ENCODE measurements at places on chromosomes 6 and 20. TPM values are rescaled to one million over a fixed set of nuclear protein-coding genes. Genes with fewer than 3 reads are reported as not detected.

DNA sequence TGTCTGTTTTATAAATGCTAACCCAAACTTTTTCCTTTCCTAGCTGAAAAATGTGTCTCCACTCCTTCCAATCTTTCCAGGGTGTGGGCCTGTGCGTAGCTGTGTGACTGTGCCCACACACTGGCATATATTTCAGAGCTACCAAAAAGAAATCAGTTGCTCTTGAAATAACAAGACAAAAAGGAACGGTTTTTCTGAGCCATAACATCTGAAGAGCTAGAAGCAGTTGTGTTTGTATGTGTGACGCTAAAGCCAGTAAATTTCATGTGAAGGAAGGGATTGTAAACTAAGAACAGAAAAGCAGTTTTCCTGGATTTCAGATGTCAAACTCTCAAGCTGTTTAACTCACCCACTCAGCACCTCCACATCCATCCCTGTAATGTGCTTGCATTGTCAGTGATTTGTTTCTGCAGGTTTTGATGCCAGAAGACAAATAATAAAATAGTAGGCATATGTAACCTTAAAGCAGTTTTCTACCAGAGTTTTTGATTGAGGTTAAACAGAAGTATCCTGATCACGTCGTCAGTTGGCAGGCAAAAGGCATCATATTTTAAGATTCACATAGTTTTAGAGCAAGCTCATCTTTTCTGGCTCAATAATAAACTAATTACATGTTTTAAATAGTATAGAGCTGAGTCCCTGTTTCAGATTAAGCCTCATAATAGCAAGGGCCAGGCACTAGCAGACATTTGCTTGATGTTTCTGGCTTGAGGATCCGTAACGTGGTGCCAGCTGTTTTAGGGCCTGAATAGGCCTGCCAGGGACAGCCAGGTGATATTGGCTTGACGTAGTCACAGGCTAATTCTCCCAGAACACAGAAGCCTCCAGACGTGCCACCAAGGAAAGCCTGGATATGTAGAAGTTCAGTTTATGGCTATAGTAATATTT is 90.9 kb downstream of the FOXO3 start:
- H3K4me3 ChIP-seq, result no peak overlapping the region
- peaks cover 17% of the 10 kb centered on the region for H3K4me1 ChIP-seq
- no peak for DNase-seq

GRCh38 chr6:79913369-79913768 is 34.0 kb downstream of the ELOVL4 start:
- no peaks in the 10 kb centered on the region for H3K27me3 ChIP-seq
- H3K4me3 ChIP-seq, result no peak overlapping the region
- no peak for DNase-seq
- H3K36me3 ChIP-seq, result no peaks in the 10 kb centered on the region

DNA sequence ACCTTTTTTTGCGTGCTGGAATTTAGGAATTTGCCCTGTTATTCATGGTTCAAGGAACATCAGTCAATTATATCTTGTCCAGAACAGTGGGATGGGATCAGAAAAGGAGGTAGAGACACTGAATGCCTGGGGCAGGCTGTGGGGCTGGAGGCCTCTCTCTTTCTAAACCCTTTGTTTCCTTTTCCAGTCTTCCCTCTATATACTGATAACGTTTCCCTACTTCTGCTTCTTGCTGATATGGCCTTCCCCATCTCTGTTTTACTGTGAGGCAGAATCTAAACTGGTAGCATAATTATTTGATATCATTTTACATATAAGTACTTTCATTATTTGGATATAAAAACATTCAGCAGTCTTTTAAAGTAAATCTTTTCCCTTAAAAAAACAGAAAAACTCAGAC is 67.5 kb downstream of the DNAH8 start:
- no peak overlapping the region for H3K4me3 ChIP-seq
- no peak overlapping the region for H3K27ac ChIP-seq
- H3K4me1 ChIP-seq, result no peaks in the 10 kb centered on the region
- no peak for DNase-seq

- H3K27ac ChIP-seq, result no peak overlapping the region
- H3K4me3 ChIP-seq, result no peak overlapping the region
- no peak for DNase-seq
- H3K4me1 ChIP-seq, result no peaks in the 10 kb centered on the region
- H3K36me3 ChIP-seq, result no peaks in the 10 kb centered on the region
- peaks cover 6% of the 10 kb centered on the region for H3K27me3 ChIP-seq
Measured at GRCh38 chr6:12403201-12403826, 113.2 kb downstream of the EDN1 start.

DNA sequence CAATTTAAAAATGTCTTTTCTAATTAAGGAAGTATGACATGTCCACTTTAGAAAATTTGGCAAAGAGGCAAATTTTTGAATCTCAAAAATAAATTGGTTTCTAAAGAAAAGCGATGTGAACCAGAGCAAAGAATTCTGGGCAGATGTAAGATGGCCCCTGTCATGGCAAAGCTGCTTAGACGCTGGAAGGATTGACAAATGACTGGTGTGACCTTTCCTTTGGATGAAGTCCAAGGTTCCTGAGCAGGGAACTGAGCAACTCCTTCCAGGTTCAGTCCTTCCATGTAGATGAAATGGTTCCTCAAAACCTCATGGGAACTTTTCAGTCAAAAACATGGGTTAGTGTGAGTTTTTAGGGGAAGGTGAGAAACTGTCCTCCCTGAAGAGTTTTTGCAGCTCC is 25.1 kb downstream of the BRPF3 start:
- H3K4me3 ChIP-seq, result no peak overlapping the region
- H3K36me3 ChIP-seq, result peaks cover 2% of the 10 kb centered on the region
- H3K27me3 ChIP-seq, result no peaks in the 10 kb centered on the region
- no peak overlapping the region for H3K27ac ChIP-seq
- H3K4me1 ChIP-seq, result no peaks in the 10 kb centered on the region

DNA sequence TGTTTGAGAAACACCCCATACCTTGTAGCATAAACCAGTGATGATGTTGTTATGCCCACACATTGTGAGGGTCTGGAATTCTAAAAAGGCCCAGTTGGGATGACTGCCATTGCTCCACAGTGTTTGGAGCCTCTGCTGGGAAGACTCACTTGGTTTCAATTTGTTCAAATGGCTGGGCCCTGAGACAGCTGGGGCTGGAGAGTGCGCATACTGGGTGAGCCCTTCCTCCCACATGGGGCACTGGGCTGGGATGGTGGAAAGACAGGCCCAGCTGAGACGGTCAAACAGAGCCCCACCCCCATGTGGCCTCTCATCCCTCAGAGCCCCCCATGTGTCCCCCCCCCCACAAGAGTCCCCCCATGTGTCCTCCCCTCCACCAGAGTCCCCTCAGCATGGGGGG is 20.3 kb upstream of the RNASET2 start:
- no peak for DNase-seq
- no peaks in the 10 kb centered on the region for H3K27me3 ChIP-seq
- H3K36me3 ChIP-seq, result peaks cover 1% of the 10 kb centered on the region
- no peak overlapping the region for H3K4me3 ChIP-seq
- H3K4me1 ChIP-seq, result no peaks in the 10 kb centered on the region

The DEFB127 gene
- not detected for total RNA-seq

The ZNF391 gene
- total RNA-seq, result 10.1 TPM

The WFDC11 gene
- total RNA-seq, result not detected

The PBX2 gene
- total RNA-seq, result 104 TPM

Measured in activated T-cell treated with anti-CD3 and anti-CD28 coated beads, Interleukin-2, amount 50 U/mL, for 72 hours (primary cell).